ENCODE measurements at places on chromosomes 13 and 19.

GRCh38 chr19:36420961-36421748 lies 2.7 kb upstream of the ZFP82 start:
- peaks cover 23% of the 10 kb centered on the region for H3K27me3 ChIP-seq
- peaks cover 19% of the 10 kb centered on the region for H3K4me1 ChIP-seq
- peak overlapping the region; percentile 34 for H3K4me3 ChIP-seq
- no peak overlapping the region for H3K27ac ChIP-seq

- no peak overlapping the region for H3K27ac ChIP-seq
- H3K4me1 ChIP-seq = peaks cover 78% of the 10 kb centered on the region
- no peak overlapping the region for H3K4me3 ChIP-seq
- DNase-seq = no peak
Observed at GRCh38 chr13:74114202-74114601, 20.0 kb downstream of the KLF12 start.

- H3K36me3 ChIP-seq = peaks cover 24% of the 10 kb centered on the region
- no peak overlapping the region for H3K4me3 ChIP-seq
- H3K27me3 ChIP-seq = no peaks in the 10 kb centered on the region
Observed at GRCh38 chr19:10805065-10805757, 30.8 kb downstream of the TMED1 start.

DNA sequence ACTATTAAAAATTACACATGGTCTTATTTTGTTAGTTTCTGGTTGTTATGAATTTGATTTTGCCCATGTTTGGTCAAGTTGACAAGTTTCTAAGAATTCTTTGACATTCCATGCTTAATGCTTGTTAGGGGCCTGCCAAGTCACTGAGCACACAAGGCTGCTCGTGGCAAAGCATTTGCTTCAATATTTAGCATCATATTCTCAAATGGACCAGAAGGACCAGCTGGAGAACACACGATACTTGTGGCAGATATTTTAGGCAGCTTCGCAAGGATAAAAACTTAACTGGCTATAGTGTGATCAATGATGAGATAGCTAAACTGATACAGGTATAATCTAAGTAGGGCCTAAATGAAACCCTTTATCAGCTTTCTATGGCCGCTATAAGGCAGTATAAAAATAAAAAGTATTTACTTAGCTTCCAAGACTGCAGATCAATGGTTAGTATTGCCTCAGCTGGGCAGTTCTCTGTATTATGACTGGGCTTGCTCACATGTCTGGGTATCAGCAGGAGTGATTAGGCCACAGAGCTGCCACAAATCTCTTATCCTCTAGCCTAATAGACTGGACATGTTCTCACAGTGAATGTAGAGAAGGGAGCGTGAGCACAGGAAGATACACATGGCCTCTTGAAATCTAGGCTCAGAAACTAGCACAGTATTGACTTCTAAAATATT lies 155.9 kb upstream of the SPRY2 start:
- peaks cover 2% of the 10 kb centered on the region for H3K27me3 ChIP-seq
- no peak overlapping the region for H3K4me3 ChIP-seq
- DNase-seq = no peak
- H3K36me3 ChIP-seq = no peaks in the 10 kb centered on the region

DNA sequence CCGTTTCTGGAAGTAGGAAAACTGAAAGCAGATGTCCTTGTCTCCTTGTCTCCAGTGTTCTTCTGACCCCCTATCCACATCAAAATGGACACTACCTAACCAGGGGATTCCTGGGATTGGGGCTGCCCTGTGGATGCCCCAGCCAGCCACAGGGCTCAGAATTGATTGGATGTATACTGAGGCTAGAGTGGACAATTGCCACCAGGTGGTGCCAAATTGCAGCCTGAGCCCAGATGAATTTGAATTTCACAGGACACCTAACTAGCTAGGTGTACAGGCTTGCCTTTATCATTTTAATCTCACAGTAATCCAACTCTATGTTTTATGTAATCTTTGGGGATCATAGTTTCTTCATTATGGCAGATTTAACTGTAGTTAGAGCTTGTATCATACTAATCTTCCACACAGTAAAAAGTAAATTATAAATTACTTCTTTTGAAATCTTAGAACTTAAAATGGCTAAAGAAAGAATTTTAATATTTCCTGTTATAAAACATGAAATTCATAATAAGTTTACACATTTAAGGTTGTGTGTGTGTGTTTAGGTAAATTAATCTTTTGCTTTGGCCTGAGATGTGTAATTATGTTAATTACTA lies 58.0 kb downstream of the PIBF1 start:
- H3K4me1 ChIP-seq = no peaks in the 10 kb centered on the region
- H3K27ac ChIP-seq = no peak overlapping the region
- no peak overlapping the region for H3K4me3 ChIP-seq
- peaks cover 18% of the 10 kb centered on the region for H3K36me3 ChIP-seq
- peak; percentile 63 for DNase-seq
